ENCODE measurements at places on chromosomes 5 and 9.

GRCh38 chr9:134938346-134939079, 20.8 kb upstream of the FCN1 start:
- DNase-seq = no peak

- DNase-seq = no peak
These were observed 90.3 kb downstream of the FBXO38 start for GRCh38 chr5:148474025-148474511.

DNA sequence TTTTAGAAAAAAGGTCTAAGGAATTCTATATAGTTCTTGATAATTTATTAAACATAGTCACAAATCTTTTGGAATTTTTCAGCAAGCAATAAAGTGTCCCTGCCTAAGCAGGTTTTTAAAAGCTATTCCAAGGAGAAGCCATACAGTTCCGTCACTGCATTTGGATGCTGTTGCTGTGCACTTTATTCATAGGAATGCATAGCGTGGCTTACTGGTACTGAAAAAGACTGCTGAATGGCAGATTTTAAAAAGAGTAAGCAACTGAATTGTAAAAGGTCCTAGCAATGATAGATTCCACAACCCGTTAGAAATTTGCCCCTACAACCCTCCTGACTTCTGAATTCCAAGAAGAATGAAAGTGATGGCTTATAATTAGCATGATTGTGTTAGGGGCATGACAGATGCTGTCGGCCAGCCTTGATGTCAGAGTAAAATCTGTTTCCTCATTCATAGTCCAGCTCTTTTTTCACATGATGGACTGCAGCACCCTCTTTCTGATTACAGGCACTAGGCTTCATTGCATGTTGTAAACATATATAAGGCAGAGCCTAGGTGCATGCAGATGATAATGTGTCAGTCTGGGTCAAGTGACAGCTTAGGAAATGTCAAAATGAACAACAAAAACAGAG, 227.0 kb downstream of the PDE4D start:
- no peak for DNase-seq

DNA sequence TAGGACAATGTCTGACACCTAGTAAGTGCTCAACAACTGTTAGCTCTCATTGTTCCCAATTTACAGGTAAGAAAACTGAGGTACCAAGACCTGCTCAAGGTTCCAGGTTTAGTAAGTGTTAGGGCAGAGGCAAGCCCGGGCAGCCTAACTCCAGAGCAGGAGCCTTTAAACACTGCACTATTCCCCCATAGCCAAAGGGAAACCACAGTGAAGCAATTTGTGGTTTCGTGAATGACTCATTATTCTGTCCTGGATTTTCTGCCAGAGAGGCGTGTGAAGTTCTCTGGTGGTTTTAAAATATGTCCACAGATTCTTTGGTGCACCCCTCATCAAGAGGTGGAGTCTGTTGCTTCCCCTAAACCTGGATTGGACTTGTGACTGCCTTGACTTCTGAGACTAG, 1.0 kb upstream of the MCC start:
- no peak for DNase-seq

- DNase-seq = no peak
These were observed 92.8 kb upstream of the ADAMTS2 start for GRCh38 chr5:179438011-179438441.

GRCh38 chr9:115999498-115999897, 154.1 kb upstream of the PAPPA start:
- no peak for DNase-seq

- no peak for DNase-seq
These were observed 47.2 kb downstream of the RAB24 start for GRCh38 chr5:177256296-177256695.

DNA sequence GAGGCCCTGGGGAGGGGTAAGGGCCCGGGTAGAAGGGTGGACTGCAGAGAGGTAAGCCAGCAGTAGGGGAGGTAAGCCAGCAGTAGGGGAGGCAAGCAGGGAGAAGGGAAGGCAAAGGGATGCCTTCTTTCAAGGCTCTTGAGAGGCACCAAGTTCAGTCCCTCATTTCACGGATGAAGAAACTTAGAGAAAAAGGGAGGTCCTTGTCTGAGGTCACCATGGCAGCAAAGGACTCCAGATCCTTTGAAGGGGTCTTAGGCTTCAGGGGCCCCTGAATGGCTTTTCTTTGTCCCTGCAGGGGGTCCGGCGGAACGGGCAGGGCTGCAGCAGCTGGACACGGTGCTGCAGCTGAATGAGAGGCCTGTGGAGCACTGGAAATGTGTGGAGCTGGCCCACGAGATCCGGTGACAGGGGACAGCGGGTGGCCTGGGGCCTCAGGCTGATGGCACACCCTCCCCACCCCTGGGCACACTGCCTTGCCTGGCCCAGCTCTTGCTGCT, 42.6 kb downstream of the RGS3 start:
- no peak for DNase-seq

GRCh38 chr5:157608972-157609565, 33.5 kb upstream of the ADAM19 start:
- DNase-seq = no peak

- DNase-seq = no peak
These were observed 21.7 kb downstream of the ABO start for GRCh38 chr9:133253268-133253667.

DNA sequence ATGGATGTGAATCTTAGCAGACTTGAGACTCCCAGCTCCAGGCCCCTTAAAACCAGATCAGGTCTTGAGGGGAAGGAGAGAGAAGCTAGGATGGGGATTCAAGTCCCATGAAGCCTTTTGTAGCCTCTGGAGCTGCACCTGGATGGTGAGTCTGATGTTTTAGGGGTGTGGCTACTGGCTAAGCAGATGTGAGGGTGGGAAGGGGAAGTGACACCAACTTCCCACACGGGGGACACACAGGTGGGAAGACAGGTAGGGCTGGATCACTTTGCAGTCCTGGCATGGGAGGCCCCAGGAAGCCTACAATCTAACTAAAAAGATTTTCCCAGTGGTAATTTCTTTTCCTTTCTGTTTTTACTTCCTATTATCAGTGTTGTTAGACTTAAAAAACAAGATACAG, 38.7 kb upstream of the UBAP2 start:
- no peak for DNase-seq

- DNase-seq = no peak
These were observed 39.4 kb downstream of the MRPS27 start for GRCh38 chr5:72280581-72281069.

DNA sequence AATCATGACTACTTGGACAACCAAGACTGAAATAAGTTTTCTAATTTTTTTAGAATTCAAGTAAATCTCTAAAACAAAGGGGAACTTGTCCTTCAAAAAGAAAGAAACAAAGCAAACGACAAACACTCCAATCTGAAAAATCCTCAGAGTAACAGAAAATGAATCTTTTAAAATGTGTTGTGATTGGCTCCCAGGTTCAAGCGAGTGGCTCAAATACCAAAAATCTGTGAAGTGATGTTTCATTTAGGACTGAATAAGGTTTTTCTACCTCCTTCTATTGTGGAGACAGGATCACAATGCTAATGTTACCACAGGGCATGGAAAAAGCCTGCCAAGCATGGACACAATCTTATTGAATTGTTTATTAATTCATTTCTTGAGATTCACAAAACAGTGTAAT, 415.7 kb downstream of the RAB3C start:
- DNase-seq = no peak

GRCh38 chr5:51685419-51685818, 302.2 kb downstream of the ISL1 start:
- DNase-seq = no peak

DNA sequence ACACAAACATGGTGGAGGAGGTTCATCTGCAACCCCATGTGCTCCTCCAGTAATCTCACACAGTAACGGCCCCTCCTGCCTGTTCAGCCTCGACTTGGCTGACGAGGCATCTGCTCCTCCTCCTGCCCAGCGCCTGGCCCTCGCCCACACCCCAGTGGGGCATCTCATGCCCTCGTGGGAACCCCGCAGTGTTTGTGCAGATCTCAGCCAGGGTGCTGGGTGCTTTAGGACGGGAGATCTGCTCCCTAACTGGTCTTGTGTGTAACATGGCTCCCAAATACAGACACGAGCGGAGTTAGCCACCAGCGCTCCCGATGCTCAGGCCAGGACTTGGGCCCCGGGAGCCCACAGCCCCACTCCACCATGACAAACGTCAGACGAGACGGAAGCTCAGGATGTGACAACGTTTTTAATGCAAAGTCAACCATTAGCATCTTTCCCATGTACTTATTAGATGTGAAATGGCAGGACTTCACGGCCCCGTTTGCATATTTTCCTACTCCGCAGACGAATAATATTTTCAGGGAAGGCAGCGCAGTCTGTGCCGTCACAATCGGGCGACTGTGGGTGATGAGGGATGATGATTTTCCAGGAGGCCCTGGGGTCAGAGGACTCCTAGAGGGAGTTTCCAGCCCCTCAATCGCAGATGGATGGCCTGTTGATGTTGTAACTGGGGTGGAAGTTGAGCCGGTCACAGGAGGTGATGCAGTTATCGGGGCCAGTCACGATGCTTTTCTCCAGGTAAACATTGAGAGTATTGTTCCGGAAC, 5.5 kb upstream of the MRPS2 start:
- DNase-seq = no peak

DNA sequence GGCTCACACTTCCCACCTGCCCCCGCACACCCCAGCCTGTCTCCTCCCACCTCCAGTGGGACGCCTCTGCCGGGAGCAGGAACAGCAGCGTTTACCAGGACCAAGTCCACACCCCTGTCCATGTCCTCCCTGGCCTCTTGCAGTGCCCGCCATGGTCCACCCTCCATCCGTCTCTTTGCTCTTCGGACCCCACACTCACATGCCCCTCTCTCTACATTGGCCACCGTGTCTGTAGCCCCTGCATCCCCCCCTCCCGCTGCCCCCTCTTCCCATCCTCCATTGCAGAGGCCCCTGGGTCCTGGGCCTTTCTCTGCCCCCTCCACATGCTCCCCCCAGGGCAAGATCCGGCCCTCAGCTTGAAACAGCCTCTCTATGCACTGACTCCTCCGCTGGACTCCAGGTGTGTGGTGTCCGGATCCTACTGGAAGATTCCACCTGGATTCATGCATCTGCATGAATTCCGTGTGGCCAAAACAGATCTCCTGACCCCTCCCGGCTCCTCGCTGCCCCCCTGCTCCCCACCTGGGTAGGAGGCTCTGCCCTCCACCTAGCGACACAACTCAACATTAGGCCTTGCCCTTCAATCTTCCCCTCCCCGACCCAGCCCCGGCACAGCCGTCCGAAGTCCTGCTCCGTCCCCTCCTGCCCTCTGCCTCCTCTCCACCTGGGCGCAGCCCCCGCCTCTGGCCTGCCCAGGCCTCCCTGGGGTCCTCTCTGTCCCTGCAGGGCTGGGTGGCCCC, 168.5 kb downstream of the OLFM1 start:
- DNase-seq = no peak

DNA sequence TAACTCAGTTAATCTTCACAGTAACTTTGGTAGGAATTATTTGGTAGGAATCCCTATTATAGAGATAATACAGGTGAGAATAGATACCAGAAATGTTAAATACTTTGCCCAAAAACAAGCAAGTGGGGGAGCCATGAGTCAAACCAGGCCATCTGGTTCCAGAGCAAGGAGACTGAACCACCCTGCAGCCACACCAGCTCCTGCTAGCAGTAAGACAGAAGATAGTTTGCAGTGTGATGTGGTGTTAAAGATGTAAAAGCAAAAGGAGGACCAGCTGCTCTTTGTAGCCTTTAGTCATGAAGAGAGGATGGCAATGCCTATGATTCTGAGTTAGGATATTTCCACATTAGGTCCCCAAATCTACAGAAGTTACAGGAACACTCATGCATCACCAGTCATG, 101.4 kb downstream of the PRKACG start:
- DNase-seq = no peak

GRCh38 chr9:18185196-18185595, 288.8 kb upstream of the ADAMTSL1 start:
- DNase-seq = no peak

DNA sequence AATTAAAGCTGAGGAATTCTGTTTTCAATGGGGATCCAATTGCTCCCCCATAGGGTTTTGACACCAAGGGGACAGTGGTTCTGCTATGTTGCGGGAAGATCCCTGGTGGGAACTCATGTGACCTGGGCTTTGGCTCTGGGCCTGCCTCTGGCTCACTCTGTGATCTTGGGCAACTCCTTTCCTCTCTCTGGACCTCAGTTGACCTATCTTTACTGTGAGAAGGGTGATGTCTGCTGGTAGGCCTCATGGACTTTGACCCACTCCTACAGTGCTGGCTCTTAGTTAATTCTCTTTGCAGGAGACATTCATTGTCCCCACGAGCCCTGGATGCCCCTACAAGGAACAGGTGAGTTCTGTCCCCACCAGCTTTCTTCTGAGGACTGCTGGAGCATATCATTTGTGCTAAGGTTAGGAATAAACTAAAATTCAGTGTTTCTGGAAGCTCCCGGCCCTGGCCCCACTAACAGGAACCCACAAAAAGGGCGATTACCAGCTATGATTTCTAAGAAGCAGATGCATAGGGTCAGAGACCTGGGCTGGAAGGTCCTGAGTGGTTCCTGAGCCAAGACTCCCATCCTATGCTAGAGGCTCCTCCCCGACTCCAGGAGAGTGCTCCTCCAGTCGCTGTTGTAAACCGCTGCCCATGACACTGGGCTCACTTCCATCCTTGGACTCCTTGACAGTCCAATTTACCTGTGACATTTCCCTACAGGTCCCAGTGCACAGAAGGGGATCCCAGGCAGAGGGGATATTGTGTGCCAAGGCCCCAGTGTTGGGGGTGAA, 218.3 kb downstream of the PAX5 start:
- no peak for DNase-seq

DNA sequence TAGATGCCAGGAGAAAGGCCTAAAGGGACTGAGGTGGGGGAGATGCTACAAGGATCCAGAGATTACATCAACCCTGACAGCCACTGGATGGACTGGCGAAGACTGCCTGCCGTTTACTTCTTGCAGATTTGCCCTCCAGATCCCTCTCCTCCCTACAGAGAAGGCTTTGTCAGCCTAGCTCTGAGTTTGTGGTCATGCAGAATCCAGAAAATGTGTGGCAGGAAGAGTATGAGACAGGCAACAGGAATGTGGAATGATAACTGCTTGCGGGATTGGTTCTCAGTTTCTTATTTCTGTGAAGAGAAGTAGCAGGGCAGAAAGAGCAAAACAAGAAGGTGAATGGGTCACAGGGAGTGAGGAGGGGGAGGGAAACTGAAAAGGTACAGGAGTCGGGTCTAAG, 129.6 kb downstream of the TLE1 start:
- no peak for DNase-seq

DNA sequence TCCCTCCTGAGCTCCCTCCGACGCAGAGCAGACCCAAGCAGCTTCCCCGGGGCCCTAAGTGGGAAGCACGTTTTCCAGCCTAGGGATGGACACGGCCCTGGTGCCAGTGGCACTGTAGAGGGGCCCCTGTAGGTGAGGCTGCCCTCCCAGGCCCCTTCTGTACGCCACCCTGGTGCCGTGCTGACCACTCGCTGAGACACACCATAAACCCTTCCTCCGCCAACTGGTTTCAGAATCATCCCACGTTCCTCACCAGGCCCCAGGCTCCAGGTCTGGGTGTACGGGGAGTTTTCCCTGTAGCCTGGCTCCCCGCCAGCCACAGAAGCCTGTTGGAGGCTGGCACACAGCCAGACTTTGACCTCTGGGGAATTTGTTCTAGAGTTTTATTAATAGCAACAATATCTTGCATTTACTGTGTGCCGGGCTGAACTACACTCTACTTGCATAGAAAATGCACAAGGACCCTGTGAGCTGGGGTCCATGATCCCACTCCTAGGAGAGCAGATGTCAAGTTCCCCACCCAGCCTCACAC, 18.2 kb upstream of the WDR38 start:
- peak; percentile 76 for DNase-seq

GRCh38 chr5:141641634-141642267, 5.0 kb downstream of the RELL2 start:
- DNase-seq = no peak

GRCh38 chr5:74649421-74649973, 9.0 kb upstream of the ENC1 start:
- no peak for DNase-seq

GRCh38 chr9:112618385-112619009, 99.4 kb downstream of the INIP start:
- no peak for DNase-seq
